ENCODE measurements at places on chromosomes 4 and X.

GRCh38 chrX:129934461-129934860 lies 28.5 kb downstream of the UTP14A start:
- no peak for DNase-seq

DNA sequence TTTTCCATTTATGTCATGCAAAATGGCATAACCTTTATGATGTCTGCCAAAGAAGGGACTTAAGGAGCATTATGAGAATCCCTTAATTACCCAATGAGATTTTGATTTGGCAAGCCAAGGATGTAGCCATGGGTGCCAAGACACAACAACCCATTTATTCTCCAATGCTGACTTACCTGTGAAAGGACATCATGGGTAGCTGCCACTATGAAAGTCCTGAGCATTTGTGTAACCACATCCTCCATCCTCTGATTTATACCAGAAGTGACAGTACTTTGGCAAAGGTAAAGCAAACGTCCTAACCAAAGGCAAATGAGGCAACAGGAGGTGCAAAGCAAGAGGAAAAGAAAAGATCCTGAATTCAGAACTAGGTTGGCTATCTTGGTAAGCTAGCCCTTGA lies 87.3 kb upstream of the EMCN start:
- DNase-seq: no peak

DNA sequence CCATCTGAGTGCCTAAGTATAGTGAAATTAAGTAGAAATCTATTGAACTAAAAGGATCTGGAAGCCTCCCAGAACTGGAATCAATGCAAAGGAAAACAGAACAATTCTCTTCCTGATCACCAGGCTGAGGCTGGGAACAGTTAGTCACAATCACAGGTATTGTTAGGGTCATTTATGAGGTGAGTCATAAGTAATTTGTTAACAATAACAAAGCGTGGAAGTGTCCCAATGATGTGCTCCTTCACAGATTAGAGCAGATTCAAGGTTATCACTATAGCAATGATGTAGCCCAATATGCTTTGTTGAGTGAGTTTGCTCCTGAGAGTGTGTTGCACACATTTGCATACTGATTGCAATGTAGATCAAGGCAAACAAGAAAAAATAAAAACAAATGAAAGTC lies 228.1 kb downstream of the ZNF674 start:
- DNase-seq: no peak

DNA sequence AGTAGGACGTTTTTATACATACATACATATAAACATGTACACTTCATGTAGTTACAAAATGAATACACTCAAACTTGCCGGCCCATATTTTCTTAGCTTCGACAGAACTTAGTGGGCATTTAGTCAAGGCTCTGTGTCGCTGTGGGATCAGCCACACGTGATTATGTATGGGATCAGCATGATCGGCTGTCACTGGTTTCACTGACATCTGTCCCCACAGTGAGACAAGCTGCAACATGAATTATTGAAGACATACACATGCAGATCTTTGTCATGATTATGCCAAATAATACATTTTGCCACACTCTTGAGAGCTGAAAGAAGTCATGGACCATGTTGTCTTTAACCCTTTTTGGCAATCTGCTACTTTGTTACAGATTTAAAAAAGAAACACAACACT lies 38.2 kb upstream of the NAA11 start:
- no peak for DNase-seq

DNA sequence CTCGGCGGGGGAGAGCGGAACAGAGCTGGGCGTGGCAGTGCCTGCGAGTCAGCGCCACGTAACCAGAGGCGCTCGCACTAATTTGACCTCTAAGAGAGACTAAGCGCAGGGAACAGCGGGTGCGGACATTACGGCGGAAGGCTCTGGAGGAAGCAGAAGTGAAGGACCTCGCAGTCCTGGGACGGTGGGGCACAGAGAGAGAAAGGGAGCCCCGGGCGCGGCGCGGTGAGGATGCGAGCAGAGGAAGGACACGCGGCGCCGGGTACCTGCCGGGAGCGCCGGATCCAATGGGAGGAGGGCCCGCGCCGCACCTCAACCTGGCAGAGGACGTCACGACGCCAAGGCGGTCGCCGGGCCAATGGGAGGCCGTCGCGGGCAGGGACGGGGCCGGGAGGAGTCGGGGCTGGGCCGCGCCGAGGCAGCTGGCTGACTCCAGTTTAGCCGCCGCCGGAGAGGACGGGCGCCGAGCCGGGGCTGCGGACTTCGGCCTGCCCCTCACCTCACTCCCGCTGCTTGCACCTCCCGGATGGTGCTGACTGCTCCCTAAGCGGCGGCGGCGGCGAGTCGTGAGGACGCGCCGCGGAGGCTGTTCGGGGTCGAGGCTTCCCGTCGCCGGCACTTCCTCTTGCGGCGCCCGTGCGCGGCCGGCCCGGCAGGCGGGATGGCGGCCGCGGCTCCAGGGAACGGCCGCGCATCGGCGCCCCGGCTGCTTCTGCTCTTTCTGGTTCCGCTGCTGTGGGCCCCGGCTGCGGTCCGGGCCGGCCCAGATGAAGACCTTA lies at the start of gene TMEM165:
Gene TMEM165 (plus strand): TSS at position 429 of the 779 bp plus-strand sequence. CDS start 233 bp downstream, at position 662.
- DNase-seq: peak; percentile 92

- DNase-seq: peak; percentile 68
Measured at GRCh38 chr4:2934077-2934812, 29.0 kb downstream of the NOP14 start.

- DNase-seq: no peak
Measured at GRCh38 chrX:105302246-105302645, 81.8 kb upstream of the TEX13A start.

- DNase-seq: no peak
Measured at GRCh38 chrX:72023071-72023470, 108.6 kb downstream of the RTL5 start.

- DNase-seq: no peak
Measured at GRCh38 chr4:108917255-108917654, 154.4 kb upstream of the ETNPPL start.

DNA sequence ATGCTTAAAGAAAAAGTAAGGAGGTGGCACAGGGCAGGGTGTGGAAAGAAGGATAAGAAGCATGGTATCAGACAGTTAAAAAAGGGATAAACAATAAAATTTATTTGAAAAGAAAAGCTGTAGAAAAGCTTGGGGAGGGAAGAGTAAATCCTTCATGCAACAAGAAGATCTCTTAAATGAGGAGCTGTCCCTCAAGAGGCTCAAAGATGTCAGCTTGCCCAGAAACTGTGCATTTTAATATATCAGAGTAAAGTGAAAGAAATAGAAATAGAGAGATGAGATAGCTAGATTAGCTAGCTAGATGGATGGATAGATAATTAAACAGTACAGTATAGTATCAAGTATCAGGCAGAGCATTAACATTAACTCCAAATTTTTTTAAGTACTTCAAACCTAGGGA lies 170.3 kb downstream of the LDB2 start:
- no peak for DNase-seq

GRCh38 chr4:925171-925570 lies 6.9 kb downstream of the GAK start:
- DNase-seq: no peak

DNA sequence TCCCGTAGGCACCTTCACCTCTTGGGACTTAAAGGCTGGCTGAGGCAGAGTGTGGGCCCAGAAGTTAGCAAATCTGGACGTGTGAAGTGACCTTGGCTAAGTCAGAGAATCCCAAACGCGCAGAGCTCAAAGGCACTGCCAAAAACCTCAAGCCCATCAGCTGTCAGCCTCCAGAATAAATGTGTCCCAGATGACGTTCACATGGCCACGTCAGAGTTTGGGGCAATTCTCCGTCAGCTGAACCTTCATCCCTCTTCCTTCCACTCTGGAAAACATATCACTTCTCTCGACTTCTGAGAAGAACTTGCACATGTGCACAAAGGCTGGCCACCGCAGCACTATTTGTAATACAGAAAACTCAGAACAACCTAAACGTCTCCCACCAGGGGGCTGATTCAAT lies 35.7 kb upstream of the APLN start:
- peak; percentile 21 for DNase-seq

- DNase-seq: no peak
Measured at GRCh38 chrX:121014826-121015225, 29.3 kb upstream of the CT47A1 start.

DNA sequence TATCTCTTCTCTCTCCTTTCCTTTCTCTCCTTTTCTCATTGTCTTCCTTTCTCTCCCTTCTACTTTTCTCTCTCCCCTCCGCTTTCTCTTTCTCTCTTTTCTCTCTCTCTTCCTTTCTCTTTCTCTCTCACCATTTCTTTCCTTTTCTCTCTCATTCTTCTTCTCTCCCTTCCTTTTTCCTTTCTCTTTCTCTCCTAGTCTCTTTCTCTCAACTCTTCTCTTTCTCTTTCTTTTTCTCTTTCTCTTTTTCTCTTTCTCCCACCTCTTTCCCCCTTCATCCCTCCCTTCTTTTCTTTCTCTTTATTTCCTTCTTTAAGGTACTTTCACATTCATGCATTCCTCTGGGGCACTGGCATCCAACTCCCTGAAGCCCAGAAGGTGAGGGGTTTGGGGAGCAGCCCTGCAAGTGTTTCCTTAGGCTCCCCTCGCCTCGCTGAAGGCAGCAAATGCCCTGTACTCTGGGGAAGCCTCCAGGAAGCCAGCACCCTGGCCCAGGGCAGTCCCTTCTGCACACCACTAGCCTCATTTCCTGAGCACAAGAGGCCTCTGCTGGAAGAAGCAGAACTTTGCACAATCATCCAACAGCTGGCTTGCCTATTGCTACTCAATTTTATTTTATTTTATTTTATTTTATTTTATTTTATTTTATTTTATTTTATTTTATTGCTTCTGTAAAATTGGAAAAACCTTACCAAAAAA lies 124.2 kb downstream of the NFKB1 start:
- peak; percentile 31 for DNase-seq

DNA sequence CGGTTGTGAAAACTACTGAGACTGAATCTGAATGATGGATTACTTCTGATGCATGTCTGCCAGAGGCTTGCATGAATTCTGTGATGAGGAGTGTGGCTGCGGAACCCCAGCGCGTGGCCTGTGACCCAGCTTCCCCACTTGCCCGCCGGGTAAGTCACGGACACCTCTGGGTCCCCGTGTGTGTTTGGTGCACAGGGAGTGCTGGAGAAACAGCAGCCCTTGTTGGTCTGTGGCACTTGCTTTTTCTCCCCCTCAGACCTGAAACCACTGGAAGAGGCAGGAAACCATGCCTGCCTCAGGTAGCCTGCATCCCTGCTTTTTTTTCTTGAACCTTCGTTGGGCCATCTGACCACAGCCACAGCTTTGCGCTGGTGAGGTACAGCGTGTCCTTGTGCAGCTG lies 51.9 kb upstream of the TADA2B start:
- no peak for DNase-seq

GRCh38 chr4:99285387-99285786 lies 5.4 kb downstream of the ADH1A start:
- DNase-seq: no peak

DNA sequence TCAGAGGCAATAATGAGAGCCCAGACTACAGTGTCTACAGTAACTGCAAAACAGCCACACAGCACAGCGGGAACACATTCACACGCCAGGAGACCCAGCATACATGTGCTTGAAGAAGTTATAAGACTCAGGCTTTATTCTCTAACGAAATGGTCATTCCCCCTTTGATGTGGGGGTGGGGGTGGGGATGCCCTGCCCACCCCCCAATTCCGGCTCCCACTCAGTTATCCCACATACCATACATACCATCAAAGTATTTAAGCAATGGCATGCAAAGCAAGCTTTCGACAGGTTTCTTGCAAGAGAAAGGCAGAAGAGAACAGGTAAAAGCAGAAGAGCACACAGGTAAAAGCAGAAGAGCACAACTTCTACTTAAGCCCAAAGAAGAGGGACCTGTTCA lies 3.6 kb downstream of the MECP2 start:
- DNase-seq: no peak

GRCh38 chr4:8403173-8403753 lies 37.3 kb downstream of the ACOX3 start:
- peak; percentile 89 for DNase-seq

DNA sequence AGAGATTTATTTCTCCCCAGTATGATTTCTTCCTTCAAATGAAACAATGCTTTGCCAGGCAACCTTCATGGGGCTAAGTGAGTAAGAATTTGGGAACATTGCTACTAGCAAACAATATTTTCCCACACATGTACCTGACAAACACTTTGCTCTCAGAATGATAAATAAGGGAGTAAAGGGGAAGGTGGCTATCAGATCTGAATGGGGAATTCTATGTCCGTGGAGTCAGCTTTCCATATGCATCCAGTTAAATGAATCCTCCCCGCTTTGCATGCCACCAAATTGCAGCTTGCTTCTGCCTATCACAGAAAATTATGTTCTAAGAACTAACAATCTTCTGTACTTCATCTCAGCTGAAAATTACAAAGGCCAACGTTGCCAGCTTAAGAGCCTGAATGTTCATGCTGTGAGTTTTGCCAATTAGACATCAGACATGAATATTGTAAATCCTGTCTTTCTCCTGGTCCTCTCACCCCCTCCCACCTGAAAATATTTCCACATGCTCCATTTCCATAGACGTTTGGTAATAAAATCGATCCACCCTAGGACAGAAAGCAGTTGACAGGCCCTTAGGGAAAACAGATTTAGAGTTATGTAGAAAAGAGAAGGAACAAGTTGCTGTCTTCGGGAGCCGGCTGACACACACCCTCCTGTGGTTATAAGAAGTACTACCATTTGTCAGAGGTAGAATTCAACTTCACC lies 6.3 kb downstream of the MEPE start:
- DNase-seq: peak; percentile 16

DNA sequence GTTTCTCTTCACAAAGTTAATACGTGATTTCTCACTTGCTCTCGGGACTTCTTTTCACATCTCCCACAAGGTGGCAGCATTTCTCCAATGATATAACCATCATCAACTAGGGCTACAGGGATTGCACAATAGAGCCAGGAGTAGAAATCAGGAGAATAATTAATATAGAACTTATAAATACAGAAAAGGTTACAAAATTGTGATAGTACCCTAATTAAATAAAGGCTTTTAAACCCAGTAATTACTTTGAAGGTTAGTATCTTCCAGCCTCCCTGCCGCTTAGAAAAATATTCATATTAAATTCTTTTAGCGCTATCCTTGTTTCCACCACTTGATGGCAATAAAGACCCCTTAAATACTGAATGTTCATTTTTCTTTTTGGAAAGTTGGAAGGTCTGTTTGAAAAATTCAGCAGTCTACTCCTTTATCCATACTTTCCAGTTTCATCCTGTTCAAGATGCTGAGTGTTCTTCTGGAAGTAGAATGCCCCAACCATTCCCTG lies 65.8 kb downstream of the RASGEF1B start:
- DNase-seq: no peak

- no peak for DNase-seq
Measured at GRCh38 chr4:121462660-121463261, 81.9 kb upstream of the QRFPR start.

GRCh38 chr4:90958256-90958895 lies 831.2 kb downstream of the CCSER1 start:
- no peak for DNase-seq
